ENCODE measurements at places on chromosomes 11 and 22.

GRCh38 chr11:1297576-1298473 lies 11.6 kb downstream of the TOLLIP start:
- no peak for DNase-seq

DNA sequence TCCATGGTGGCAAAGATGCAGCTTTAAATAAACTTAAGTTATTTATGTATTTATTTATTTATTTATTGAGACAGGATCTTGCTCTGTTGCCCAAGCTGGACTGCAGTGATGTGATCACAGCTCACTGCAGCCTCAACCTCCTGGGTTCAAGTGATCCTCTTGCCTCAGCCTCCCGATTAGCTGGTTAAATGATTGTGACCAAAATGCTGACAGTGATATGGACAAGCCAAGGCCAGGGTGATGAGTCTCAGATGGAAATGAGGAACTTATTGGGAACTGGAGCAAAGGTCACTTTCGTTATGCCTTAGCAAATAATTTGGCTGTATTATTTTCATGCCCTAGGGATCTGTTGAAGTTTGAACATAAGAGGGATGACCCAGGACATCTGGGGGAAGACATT lies 9.3 kb upstream of the LRP5 start:
- DNase-seq: no peak

DNA sequence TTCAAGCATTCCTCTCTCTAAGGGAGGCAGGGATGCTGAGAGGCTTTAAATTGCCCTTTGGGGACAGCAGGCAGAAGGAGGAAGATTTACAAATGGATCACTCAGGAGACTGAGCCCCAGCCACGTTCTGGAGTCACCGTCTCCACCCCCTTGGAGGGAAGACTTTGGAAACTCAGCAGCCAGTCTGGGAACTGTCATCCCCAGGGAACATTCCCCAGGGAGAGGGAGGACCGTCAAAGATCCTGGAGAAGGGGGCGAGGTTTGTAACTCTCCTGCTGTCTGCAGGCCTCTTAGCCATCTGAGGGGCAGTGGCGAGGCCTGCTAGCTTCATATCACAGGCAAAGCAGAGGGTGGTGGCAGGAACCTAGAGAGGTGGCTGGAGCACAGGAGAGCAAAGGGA lies 56.1 kb upstream of the SLC22A12 start:
- DNase-seq: no peak

- DNase-seq: no peak
Observed at GRCh38 chr22:36840106-36840505, 20.7 kb upstream of the NCF4 start.

GRCh38 chr11:92623055-92623454 lies 346.4 kb upstream of the MTNR1B start:
- DNase-seq: no peak

DNA sequence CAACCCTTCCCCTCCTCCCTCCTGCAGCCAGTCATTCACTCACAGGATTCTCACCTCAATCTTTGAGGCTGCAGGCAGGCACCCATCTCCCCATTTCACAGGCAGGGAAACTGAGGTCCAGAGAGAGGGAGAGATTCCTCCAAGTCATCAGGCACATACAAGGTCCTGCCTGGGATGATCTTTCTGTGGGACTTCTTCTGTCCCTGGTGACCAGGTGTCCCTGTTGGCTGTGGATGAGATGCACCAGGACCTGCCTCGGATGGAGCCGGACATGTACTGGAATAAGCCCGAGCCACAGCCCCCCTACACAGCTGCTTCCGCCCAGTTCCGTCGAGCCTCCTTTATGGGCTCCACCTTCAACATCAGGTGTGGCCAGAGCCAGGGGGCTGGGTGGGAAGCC lies 7.8 kb downstream of the FTH1 start:
- DNase-seq: no peak

DNA sequence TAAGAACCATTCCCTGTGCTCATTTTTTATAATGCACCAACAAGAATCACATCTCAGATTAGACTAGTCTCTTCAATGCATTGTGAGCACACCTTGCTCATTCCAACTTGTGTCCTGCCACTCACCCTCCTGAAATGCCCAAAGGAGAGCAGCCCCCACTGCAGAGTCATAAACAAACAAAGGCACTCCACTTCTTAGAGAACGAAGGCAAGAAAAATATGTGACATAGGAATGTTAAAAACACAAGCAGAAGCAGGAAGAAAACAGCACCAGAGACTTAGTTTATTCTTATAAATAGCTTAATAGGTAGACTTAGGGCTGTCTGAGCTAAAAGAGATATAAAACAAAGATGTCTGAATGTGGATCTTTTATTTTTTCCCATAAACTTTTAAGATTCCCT lies 57.2 kb downstream of the GUCY1A2 start:
- DNase-seq: no peak

- DNase-seq: no peak
Observed at GRCh38 chr11:100240025-100240539, 447.0 kb upstream of the ARHGAP42 start.

DNA sequence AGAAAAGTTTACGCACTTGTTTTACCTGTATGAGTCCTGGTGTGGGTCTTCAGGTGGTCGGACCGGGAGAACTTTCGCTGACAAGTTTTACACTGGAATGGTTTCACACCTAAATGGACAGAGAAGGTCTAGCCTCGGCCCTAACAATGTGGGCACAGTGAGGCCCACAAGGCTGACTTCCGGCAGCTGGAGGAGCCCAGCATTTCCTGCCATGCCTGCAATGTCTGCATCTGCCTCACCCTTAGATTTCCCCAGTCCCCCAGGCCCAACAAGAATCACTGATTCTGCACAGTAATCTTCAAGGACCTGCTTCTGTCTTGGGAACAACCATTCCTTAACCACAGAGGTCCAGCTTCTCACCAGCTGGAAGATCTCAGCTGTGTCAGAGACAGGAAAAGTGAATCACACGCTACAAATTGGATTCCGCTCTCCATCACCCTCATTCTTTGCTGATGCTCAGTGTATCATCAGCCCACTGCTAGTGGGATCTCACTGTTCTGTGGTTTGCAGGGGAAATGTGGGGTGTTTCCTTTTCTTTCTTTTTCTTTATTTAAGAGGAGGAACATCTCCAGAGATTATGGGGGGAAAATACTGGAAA lies 43.3 kb downstream of the WT1 start:
- no peak for DNase-seq

DNA sequence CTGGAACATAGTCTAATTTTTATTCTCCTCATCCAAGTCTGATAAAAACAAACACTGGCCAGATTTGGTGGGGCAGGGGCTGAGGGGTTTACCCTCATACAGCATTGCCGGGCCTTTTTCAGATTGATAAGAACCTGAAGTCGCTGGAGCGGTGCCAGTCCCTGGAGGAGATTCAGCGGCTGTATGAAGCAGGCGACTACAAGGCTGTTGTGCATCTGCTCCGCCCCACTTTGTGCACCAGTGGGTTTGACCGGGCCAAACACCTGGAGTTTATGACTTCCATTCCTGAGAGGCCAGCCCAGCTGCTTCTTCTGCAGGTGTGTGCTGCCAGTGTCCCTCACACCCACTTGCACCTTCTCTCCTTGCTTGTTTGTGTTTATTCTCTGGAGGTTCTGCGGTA lies 55.8 kb downstream of the CABIN1 start:
- no peak for DNase-seq

- no peak for DNase-seq
Observed at GRCh38 chr11:35344681-35345574, 74.4 kb downstream of the SLC1A2 start.

GRCh38 chr11:129458278-129458677 lies 82.6 kb downstream of the BARX2 start:
- DNase-seq: no peak

DNA sequence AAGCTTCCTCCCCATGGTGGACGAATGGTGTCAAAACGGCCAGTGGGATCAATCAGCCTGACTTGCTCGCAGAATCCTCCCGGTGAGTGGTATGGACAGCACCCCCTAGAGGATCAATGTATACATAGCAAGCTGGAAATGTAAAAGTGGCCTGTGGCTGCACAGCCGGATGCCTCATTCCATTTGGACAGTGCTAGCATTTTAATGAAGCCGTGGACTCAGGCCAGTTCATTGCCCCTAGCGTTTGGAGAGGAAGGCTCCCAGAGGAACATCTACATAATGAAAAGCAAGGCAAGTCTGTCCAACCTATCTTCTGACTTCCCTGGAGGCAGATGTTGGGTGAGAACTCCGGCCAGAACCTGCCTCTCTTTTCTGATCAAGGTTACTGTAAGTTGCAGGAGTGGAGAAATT lies 942.3 kb downstream of the NTM start:
- DNase-seq: no peak

GRCh38 chr22:42939941-42940653 lies 74.9 kb downstream of the PACSIN2 start:
- DNase-seq: no peak

DNA sequence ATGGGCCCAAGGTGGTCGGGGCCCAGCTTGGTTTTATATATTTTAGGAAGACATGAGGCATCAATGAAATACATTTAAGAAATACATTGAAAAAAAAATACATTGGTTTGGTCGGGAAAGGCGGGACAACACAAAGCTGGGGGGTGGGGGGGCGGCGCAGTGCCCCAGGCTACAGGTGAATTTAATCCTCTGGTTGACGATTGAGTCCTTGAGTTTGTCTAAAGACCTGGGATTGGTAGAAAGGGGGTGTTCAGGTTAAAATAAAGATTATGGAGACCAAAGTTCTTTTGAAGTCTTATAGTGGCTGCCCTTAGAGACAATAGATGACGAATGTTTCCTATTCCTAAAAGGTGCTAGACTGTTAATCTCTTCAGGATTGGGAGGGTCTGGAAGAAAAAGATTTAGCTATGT lies 3.1 kb downstream of the IFITM1 start:
- no peak for DNase-seq

- DNase-seq: no peak
Observed at GRCh38 chr11:128915149-128915521, 24.0 kb downstream of the KCNJ5 start.

GRCh38 chr11:16505481-16505880 lies 149.1 kb upstream of the SOX6 start:
- DNase-seq: no peak

DNA sequence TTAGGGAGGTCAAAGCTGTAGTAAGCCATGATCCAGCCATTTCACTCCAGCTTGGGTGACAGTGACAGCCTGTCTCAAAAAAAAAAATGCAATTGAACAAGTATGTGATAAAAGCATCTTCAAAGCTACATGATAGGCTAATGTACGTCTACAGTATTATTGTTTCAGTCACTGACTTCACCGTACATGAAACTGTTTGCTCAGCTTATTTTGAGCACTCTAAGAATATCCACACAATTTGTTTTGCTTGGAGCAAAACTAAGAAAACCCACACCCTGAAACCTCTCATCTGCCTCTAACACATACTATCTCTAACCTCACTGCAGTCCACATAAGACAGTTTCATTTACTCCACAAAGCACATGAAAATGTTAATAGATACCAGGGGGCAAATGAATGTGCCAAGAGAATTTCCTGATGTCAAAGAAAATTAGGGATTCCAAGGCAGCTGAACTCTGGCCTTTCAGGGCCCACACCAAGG lies 60.7 kb downstream of the KCNA4 start:
- no peak for DNase-seq
